ENCODE measurements at places on chromosomes 1 and 21. TPM values are rescaled to one million over a fixed set of nuclear protein-coding genes. Genes with fewer than 3 reads are reported as not detected.

REN gene
- not detected for total RNA-seq

FMO4 gene
- total RNA-seq: 0.85 TPM

CELA2B gene
- total RNA-seq: not detected

NBPF1 gene
- total RNA-seq: 11.8 TPM

CFAP74 gene
- total RNA-seq: not detected

OR14K1 gene
- total RNA-seq: not detected

OR2AK2 gene
- not detected for total RNA-seq

LCE1E gene
- total RNA-seq: 0.24 TPM

OR2L8 gene
- total RNA-seq: not detected

PROK1 gene
- total RNA-seq: not detected

RUNX3 gene
- 0.85 TPM for total RNA-seq

LORICRIN gene
- total RNA-seq: not detected
